ENCODE measurements at places on chromosomes 7 and 10. TPM values are rescaled to one million over a fixed set of nuclear protein-coding genes. Genes with fewer than 3 reads are reported as not detected.

GRCh38 chr10:29780096-29780495 is 145.3 kb upstream of the SVIL start:
- DNase-seq: no peak

DNA sequence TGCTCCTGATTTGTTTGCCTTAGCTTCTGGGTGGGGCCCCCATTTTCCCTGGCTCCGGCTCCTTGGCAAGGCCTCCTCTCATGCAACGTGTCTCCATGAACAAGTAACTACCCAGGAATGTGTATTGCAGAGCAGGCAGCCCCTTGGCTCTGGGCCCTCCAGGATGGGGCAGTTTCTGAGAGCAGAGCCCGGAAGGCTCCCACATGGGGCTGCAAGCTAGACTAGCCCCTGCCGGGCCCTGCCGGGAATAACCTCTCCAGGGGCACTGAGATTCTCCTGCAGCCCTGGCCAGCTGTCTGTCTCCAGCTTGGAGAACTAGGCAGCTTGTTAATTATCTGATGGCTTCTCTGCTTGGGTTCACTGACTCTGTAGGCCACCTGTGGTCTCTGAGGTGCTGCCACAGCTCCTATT is 184.0 kb upstream of the INHBA start:
- DNase-seq: no peak

DNA sequence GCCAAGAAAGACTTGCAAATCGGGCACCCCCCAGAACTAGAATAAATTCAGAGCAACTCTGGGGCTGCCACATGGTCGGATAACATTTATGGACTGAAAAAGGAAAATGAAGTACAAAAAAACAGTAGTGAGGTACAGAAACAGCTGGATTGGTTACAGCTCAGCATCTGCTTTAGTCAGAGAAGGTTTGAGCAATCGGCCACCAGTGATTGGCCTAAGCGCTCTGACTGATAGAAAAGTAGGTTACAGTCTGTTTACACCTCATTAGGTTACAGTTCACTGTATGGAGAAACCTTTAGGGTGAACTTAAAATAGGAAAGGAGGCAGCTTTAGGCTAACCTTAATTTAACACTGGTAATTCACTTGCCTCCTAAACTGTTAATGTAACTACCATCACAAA is 102.0 kb upstream of the DKK1 start:
- no peak for DNase-seq

- DNase-seq: no peak
Observed at GRCh38 chr10:126384269-126384873, 3.9 kb downstream of the ADAM12 start.

- DNase-seq: no peak
Observed at GRCh38 chr10:117759266-117759665, 216.7 kb downstream of the EMX2 start.

GRCh38 chr10:132395704-132396493 is 1.1 kb upstream of the PWWP2B start:
- DNase-seq: peak; percentile 20

DNA sequence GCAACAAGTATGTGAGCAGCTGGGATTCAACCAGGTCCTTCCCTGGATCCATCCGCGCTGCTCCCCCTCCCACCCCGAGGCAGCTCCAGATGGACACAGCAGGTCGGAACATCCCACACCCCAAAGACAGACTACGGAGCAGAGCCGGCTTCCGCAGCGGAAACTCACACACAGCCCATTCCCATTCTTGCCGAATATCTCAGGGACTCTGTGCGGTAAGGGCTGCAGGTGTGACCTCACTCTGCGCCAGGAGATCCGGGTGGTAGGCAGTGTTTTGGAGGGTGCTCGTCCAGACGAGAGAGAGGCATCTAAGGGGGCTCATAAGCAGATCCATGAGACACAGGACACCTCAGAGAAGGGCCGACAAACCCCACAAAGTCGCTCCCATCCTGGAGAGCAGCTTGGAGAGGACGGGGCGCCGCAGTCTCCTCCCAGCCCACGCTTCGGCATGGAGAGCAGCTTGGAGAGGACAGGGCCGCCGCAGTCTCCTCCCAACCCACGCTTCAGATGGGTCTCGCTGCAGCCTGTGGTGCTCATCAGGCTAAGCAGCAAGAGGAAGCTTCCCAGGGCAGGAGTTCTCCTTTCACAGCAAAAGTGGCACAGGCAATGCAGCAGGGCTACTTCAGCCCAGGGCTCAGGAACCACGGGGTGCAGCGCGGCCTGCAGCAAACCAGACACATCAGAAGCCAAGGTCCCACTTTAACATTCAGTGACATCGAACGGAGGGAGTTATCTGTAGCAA is 179.9 kb downstream of the DIP2C start:
- DNase-seq: no peak

DNA sequence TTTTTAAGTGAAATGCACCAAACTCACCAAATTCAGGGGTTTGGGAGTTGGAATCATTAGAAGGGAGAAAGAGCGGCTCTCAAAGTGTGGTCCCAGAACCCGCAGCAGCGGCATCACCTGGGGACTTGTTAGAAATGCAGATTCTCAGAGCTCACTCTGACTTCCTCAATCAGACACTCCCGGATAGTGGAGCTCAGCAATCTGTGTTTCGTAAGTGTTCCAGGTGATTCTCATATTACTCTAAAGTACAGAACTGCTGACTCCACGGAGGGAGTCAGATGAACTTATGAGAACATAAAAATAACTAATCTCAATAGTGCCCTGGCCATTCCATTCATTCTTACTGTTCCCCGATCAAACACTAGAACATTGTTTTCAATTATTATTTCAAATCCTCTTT is 358.7 kb upstream of the MYO3A start:
- DNase-seq: no peak

- no peak for DNase-seq
Observed at GRCh38 chr7:77912293-77912692, 113.7 kb downstream of the PHTF2 start.

DNA sequence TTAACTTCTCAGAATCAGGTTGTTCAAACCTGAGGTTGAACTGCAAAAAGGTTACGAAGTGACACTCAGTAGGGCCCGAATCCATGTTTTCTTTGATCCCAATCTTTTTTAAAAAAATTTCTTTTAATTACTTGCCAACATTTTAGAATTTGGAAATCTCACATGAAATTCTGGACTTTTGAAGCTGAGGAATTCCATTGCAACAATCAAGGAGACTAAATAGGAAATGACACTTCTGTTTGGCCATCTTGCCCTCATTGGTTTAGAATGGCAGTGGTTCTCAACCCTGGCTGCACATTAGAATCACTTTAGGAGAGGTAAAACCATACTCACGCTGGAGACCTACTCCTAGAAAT is 471 bp upstream of the TOMM7 start:
- DNase-seq: no peak

- no peak for DNase-seq
Observed at GRCh38 chr7:99397297-99397983, 11.0 kb downstream of the PDAP1 start.

DNA sequence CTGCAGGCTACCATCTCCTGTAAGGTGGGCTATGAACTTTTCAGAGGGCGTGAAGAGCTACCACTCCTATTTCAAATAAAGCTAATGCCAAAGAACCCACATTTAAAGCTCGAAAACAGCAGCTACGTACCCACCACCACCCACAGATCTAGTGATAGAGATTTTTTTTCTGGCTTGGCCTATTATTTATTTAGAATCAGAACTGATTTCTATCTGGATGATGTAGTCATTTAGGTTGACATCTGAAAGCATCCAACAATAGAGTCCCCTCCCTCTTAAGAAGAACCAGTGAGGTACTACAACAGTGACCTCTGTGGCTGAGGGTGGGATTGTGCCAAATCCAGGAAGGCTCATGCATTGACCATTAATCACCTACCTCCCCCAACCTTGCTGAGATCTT is 113.8 kb upstream of the ADO start:
- DNase-seq: peak; percentile 55

GRCh38 chr7:123282181-123282580 is 82.4 kb upstream of the SLC13A1 start:
- no peak for DNase-seq

Gene KAZALD1
- not detected for total RNA-seq

Gene ADRA2A
- not detected for total RNA-seq

Measured in CD4-positive, alpha-beta T cell (primary cell).